ENCODE measurements at places on chromosomes 3 and 15.

DNA sequence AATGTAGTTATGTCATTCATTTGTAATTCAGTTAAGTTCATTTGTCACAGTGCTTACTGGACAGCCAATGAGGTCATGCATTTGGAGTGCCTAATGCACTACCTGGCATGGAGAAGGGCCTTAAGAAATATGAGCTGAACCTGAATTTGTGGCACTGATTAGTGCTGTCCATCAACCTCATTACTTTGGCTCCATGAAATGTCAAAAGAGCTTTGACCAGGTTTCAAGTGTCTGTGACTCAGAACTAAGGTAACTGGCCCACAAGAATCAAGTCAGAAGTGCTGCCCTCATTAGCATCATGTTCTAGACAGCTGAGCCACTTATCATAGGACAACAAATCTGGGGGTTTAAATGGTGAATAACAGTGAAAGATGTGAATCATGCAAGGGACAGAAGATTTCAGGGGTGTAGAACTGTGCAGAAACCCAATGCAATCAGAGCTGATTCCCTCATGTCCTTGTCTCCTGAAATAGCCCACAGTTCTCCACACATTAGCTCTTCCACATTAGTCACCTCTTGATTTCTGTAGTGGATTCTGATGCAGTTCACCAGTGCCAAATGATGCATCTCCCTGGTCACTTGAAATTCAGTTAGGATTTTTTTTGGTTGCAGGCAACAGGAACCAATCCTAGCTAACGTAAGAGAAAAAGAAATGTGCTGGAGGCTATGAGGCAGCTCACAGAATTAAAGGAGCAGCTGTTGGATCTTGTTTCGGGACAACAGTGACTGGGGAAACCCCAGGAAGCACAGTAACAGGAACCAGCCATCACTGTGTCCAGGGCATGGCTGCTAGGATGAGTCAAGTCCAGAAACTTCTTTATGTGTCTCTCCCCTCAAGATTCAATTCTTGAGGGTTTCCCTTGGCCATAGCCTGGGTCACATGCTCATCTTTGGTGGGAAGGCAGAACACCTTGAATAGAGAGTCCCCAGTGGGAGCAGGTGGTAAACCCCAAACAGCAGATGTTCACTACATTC lies 38.7 kb downstream of the CHST2 start:
- DNase-seq = no peak

GRCh38 chr15:48896869-48897814 lies 19.2 kb downstream of the EID1 start:
- no peak for DNase-seq

DNA sequence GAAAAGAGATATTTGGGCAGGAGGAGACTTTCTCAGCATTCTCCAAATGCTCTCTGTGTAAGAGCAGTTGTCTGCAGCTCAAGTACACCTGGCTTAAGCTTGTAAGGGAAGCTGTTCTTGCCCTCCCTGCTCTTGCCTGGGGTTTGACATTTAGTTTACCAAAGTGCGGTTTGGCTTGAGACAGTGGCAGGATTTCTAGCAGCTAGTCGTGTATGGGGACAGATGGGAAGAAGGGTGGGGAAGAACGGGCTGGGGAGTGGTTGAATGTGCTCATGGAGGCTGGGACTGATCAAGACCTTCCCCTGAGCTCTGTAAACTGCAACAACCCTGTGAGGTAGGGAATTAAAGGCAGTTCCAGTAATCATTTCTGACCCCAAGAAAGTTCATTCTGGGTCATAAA lies 39.8 kb downstream of the SQOR start:
- no peak for DNase-seq

DNA sequence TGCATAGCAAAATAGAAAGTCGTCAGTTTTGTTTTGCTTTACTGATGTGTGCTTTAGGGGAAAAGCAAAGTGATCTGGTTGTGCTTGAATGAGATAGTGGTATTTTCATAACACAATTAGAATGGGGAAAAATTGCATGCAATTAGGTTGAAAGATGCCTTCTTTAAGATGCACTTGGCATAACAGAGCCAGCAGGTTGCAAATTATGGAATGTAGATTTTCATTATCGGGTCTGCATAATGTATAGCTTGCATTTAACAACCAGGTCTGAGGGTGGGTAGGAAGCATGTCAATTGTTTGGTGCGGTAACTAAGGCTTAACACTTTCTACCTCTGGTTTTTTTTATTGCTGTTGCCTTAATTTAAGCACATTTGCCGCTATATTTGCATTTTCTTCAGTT lies 370.7 kb upstream of the MCTP2 start:
- DNase-seq = no peak

DNA sequence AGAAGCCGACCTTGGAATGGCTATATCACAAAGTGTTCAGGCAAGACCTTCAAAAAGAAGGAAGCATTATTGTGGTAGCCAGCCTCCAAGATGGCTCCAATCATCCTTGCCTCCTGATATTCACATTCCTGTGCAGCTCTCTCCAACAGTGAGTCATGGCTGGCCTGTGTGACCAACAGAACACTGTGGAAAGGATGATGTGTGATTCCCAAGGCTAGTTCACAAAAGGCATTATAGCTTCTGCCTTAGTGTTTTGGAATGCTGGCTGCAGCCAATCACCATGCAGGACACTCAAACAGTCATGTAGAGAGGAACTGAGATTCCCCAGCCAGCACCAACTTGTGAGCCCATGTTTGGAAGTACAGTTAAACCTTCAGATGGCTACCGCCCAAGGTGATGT lies 102.6 kb downstream of the EFL1 start:
- no peak for DNase-seq

GRCh38 chr3:9013782-9014563 lies 50.7 kb upstream of the RAD18 start:
- DNase-seq = no peak

Data from CD4-positive, alpha-beta T cell treated with Interleukin-17A for 4 hours (primary cell).